ENCODE measurements at places on chromosomes 2 and 18.

DNA sequence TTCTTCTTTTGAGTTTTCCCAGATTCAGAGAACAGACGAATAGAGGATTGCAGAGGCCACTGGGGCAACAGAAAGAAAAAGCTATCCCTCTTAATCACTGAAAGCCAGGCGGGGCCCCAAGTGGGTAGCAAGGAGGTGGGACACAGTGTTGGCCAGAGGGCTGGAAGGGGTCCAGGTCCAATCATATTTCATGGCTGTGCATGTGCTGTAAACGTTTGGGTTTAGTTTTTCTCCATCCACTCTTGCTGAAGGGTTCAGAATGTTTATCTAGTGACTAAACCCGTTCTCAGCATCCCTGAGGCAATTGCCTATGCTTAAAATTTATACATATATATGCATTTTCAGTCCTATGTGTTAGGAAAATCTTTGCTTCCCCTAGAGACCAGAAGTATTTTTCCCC is 99.4 kb upstream of the EPHA4 start:
- DNase-seq, result no peak

GRCh38 chr2:217940261-217941220 is 62.3 kb downstream of the TNS1 start:
- DNase-seq, result no peak

DNA sequence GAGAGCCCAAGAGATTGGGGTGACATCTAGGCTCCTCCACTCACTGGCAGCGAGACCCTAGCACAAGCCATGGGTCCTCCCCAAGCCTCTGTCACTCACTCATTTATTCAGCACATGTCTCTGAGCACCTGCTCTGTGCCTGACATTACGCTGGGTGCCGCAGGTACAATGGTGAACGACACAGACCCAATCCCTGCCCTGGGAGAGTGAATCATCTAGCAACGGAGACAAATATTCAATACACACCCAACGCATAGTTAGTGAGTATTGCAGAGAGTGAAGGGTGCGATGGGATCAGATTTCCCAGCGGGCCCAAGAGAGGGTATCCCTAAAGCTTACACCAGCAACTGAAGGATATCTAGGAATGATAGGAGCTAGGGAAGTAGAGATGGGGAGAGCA is 45.5 kb downstream of the ZFP36L2 start:
- no peak for DNase-seq

DNA sequence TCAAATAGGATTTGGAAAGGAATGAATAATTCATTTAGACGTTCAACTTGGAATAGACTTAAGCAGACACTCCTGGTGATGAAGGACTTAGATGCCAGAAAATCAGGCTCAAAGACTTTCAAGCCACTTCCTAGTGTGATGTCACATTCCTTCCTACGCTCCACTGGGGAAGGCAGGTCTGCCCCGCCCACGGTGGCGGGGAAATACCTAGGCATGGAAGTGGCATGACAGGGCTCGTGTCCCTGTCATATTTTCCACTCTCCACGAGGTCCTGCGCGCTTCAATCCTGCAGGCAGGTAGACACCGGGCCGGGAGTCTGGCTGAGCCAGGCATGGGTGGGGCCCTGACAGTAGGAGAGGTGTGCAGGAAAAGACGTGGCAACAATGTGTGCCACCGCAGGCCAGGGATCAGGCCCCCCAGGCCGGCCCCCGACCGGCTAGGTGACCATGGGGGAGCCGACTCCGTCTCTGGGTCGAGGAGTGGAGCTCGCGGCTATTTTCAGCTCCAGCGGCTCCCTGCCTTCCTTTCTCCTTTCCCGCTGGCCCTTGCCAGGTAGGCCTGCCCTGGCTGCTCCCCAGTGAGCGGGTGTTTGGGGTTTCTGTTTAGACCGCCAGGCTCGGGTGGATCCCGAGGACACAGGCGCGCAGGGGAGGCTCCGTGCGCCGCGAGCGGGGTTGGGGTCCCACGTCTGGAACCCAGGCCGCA is at the start of gene IL1RL2:
TSS of gene IL1RL2 (plus strand) at position 233 of the 705 bp plus-strand sequence. CDS start 845 bp downstream, outside the sequence.
- no peak for DNase-seq

- no peak for DNase-seq
Observed at GRCh38 chr2:140555701-140556100, 1575.1 kb downstream of the LRP1B start.

GRCh38 chr2:149586063-149586462 is 1.5 kb downstream of the MMADHC start:
- DNase-seq, result no peak

- no peak for DNase-seq
Observed at GRCh38 chr2:64359892-64360657, 93.9 kb upstream of the LGALSL start.

- DNase-seq, result no peak
Observed at GRCh38 chr2:56008661-56009431, 85.3 kb upstream of the EFEMP1 start.

GRCh38 chr2:120722568-120723421 is 12.9 kb upstream of the GLI2 start:
- DNase-seq, result no peak

DNA sequence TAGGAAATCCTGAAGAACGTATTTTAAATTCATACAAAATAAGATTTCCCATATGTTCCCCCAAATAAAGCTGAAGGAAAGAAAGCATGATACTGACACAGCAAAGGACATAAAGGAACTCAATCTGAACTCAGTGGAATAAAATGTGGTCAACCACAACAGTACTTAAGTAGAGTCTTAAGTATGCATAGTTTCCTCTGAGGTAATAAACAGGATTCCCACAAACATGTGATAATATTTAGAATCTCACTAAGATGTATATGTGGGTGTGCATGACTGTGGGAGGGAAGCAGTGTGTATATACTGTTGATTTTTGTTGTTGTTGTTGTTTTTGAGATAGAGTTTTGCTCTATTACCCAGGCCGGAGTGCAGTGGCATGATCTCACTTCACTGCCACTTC is 69.3 kb downstream of the NOL10 start:
- DNase-seq, result peak; percentile 49

DNA sequence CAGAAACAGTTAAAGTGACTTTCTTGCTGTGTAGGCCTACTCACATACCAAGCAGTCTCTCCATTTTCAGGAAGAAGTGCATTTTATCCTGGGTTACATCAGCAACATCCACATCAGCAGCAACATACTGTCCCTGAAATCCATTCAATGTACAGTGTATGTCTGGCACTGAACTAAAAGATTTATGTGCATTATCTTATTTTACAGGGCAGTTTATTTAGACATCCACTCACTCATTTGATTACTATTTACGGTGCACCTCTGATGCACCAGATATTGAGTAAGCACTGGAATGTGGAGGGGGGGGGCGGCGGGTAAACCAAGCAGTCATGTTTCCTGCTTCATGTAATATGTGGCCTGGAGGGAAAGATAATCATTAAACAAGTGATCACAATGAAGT is 1128.2 kb downstream of the BCL11A start:
- DNase-seq, result no peak

- DNase-seq, result no peak
Observed at GRCh38 chr2:70121627-70122372, 34.5 kb downstream of the PCBP1 start.

DNA sequence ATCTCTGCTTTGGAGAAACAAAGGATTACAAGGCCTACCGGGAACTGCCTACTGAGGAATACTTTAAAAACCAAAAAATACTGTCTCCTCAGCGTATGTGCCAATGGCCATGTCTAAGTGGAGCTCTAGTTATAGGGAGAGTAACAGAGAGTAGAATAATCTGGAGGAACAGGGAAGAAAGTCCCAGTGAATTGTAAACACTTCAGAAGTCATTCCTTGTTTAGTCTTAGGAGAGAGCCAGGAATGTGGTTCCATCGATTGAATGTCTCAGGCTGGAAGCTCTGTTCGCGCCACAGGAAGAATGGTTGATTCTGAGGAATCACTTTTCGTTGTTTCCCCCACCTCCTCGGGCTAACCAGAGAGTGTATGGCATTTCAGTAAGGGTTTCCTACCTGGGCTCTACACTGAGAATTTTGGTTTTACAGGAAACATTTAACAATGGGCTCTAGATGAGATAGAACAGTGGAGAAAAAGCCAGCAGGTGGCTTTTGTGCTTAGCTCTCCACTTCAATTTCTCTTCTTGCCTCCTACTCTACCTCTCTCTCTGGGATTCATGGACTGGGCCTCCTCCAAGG is 88.7 kb downstream of the ACVR1 start:
- no peak for DNase-seq

Measured in central memory CD4-positive, alpha-beta T cell (primary cell).